ENCODE measurements at places on chromosomes 5 and 9.
A peak's percentile ranks its signal among the peaks of the same experiment; 100 is the strongest.

GRCh38 chr9:37574241-37574721, 1.9 kb downstream of the FBXO10 start:
- no peak for DNase-seq

DNA sequence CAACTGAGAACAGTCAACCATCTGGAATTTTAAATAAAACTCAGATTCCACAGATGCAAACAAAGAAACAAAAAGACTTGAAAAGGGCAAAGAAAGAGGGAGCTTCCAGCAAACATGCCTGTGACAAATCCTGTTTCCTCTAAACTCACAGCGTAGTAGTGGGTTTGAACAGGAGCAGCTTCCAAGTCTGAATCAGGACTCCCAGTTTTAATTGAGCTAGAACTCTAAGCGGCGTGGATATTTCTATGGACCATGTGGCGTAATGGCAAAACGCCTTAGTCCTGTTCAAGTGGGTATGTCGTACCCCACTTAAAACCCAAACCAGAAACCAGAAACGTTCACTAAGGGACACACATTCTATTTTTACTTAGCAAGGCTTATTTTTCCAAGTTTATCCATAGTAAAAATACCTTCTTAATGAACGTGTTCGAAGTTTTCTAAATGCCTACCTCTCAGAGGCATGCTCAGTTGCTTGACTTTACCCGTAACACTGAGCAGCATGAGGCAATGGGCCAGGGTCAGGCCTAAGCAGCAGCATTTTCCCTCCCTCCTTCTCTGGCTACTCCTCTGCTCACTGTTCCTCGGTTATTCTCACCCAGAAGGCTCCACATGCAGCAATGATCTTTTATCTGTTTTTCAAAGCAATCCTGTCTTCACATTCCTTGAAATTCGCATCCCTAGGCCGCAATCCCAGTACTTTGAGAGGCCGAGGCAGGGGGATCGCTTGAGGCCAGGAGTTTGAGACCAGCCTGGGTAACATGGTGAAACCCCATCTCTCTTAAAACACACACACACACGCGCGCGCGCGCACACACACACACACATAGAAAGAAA, 77.9 kb downstream of the FNBP1 start:
- DNase-seq = no peak

DNA sequence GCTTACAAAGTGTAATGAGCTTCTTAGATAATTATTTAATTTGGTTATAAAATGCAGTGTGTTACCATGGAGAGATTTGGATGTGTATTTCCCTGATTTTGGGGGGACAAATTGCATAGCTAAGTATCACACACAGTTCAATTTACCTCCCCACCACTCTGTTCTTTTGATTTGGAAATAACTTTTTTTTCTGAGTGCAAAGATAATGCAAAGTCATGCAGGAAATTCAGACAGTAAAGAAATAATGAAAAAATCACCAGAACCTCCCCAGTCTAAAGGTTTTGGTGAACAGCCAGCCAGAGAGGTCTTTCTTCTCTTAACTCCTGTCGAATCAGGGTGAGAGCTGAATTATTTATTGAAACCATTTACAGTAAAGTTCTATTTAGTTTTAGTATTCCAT, 3.2 kb downstream of the ADGRV1 start:
- no peak for DNase-seq

DNA sequence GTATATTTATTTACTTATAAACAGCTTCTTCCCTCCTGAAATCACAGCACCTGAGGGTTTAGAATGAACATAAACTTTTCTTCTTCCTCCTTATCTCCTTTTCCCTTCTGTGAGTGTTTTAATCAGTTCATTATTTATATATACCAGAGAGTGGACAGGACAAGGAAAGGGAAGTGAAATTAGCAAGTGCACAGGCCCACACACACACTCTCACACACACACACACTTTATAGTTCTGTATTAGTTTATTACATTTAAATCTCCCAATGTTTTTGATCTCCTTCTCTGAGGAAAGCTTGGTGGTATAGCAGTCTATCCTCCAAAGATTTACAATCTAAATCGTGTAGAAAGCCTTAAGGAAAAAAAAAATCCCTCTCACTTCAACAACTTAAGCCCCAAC, 353.5 kb downstream of the NDUFS4 start:
- no peak for DNase-seq

DNA sequence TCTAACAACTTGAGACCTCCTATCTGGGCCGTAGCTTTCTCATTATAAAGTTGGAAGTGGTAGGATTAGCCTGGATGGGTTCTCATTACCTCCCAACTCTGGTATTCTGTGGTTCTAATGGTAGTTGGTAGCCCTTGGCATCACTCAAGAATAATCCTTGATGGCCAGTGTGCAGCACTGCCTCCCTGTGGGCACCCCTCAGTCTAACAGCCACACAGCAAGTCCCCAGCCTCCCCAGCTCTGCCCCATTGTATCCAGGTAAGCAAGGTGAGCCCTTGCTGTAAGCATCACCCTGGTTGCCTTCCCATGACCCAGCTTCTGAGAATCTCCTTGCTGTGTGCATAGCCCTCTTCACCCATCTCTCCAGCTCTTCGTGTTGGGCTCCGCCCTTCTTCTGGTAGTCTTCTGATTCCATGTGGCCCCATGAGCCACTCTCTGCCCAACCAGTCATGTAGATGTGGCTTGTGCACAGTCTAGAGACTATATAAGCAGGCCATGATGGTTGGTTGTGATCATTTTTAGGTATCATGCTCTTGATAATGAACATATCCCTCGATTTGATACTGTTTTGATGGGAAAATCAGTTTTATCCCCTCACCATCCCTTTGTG, 57.6 kb upstream of the GRHPR start:
- peak; percentile 4 for DNase-seq

- DNase-seq = no peak
Measured at GRCh38 chr9:69136779-69137178, 37.3 kb upstream of the TJP2 start.

DNA sequence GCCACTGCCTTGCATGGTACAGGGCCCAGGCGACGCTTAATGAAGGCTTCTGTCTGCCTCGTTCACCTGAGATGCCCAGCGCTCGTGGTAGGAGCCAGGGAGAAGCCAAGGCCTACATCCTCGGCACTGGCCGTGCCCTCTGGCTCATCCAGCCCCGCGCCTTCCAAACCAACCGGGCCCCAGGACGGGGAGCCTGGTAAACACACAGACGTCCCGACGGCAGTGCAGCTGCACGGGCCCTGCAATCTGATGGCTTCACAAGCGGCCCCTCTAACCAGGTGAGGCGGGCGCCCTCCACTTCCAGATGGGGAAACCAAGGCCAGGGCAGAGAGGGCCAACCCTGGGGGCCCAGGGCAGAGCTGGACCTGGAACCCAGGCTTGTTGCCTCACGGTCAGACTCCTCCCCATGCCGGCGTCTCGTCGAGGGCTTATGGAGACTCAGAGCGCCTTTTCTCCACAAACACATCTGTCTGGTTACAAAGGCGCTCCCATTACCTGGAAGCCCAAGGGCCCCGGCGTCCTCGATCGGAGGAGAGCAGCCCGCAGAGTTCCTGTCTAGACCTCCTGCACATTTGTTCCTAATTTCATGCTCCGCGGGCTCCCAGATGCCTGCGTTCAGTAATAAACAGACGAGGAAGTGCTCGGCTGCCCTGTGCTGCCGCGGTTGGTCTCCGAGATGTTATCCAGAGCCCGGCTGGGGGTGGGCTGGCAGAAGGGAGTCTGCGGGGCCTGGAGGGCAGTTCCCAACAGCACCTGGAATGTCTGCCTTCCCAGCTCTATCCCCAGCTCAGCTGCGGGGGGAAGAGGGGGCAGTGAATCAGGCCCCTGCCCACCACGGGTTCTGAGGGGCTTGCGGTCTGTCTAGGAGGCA, 23.5 kb downstream of the FAM163B start:
- no peak for DNase-seq

GRCh38 chr9:14692470-14693250, 572 bp downstream of the ZDHHC21 start:
- no peak for DNase-seq

DNA sequence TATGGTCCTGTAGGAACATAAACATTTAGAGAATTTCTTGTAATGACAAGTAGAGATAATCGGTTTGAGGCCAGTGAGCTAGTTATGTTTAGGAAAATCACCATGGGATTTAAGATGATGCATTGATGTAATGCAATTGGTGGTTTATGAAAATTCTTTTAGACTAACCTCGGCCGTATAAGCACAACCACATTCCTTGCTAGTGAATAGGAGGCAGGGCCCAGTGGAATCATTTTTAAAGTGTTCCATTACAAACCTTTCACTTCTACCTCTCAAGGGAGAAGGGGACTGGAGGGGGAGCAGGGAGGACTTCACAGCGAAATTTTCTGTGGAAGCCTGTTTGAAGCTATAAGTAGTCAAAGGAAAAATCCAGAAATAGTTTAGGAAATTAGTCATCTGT, 71.8 kb upstream of the NFIL3 start:
- DNase-seq = no peak

GRCh38 chr5:96459313-96460121, 26.5 kb upstream of the PCSK1 start:
- DNase-seq = no peak

- DNase-seq = no peak
Measured at GRCh38 chr5:176560364-176560763, 11.2 kb downstream of the CDHR2 start.

- no peak for DNase-seq
Measured at GRCh38 chr9:79357616-79358015, 214.1 kb upstream of the TLE4 start.

DNA sequence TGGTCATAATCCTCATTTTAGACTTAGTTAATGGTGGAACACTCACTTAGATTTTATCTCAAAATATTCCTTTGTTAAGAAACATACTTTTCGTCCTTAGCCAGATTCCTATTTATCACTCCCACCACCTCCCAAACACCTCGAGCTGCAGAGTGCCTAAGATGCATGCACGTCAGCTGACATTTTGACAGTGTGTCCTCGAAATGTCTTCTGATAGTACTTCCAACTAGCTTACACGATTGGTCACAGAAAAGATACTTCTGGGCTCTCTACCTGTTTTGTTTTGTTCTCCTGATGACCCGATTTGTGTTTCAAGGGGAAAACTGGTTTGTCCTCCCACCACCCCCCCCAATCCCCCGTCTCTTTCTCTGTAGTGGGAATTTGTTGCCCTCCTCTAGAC, 230.1 kb downstream of the MAST4 start:
- no peak for DNase-seq

GRCh38 chr9:117093891-117094844, 320.7 kb downstream of the ASTN2 start:
- DNase-seq = no peak
